A549 treated with CpdA at 1 μM for 4 hours (cell line): ENCODE measurements at places on chromosomes 2 and 18. TPM values are rescaled to one million over a fixed set of nuclear protein-coding genes. Genes with fewer than 3 reads are reported as not detected.

The CROCC2 gene
- total RNA-seq: not detected in 5 replicates

The KIAA2012 gene
- not detected in 5 replicates for total RNA-seq

The PLEKHH2 gene
- 0.65 to 1.5 TPM (median 0.75 TPM) in 5 replicates for total RNA-seq

The C2orf78 gene
- total RNA-seq: not detected in 5 replicates

The ZNF396 gene
- total RNA-seq: 0.56 to 1.0 TPM (median 0.69 TPM) in 5 replicates

The SERPINB8 gene
- total RNA-seq: 9.3 to 12.5 TPM (median 10.9 TPM) in 5 replicates

The OSR1 gene
- 4.6 to 9.8 TPM (median 5.4 TPM) in 5 replicates for total RNA-seq

The PIEZO2 gene
- total RNA-seq: 0.41 to 0.79 TPM (median 0.58 TPM) in 5 replicates

The CHN1 gene
- total RNA-seq: 18.2 to 24.9 TPM (median 20.1 TPM) in 5 replicates

The TUBB8B gene
- total RNA-seq: not detected in 5 replicates

The RAX gene
- total RNA-seq: not detected in 5 replicates

The C2orf80 gene
- total RNA-seq: not detected in 5 replicates

The GALR1 gene
- total RNA-seq: not detected in 5 replicates

The SULT1C4 gene
- total RNA-seq: 0.02 TPM in 1 of 5 replicates, not detected in the others
